ENCODE measurements at places on chromosomes 1 and 21.

- DNase-seq, result peak; percentile 39
These were observed 202.9 kb downstream of the TBX15 start for GRCh38 chr1:118785246-118785645.

DNA sequence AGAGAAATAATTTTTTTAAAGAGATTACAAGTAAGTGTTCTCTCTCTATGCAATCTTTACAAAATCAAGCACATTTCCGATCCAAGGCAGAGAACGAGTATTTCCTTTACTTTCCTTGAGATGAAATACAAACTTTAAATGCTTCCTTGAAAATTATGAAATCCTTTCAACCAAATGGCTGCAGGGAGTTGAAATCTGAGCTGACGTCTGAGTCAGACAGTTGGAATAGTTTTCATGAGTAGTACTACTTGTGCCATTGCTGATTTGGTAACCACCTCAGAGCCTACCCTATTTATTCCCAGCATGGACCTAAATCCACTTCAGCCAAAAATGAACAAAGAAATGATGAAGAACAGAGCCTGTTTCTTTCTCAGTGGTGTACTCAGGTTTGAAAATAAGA lies 183.6 kb downstream of the GIPC2 start:
- DNase-seq, result no peak

GRCh38 chr1:42385283-42385682 lies 4.7 kb downstream of the RIMKLA start:
- DNase-seq, result peak; percentile 10

DNA sequence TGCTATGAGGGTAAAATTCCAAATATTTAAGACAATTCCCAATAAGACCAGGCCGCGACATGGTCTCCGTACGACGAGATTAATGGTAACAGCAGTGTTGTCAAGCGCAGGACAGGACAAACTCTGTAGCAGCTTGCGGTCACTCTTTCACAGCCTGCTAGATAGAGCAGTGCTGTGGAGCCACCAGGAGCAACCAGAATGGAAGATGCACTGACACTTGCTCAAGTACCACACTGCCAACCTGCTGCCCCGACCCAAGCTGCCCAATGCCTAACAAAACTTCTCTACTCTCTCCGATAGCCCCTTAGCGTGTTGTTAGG lies 636 bp downstream of the WARS2 start:
- DNase-seq, result no peak

GRCh38 chr1:54803761-54804470 lies 2.8 kb upstream of the TTC22 start:
- DNase-seq, result peak; percentile 27

DNA sequence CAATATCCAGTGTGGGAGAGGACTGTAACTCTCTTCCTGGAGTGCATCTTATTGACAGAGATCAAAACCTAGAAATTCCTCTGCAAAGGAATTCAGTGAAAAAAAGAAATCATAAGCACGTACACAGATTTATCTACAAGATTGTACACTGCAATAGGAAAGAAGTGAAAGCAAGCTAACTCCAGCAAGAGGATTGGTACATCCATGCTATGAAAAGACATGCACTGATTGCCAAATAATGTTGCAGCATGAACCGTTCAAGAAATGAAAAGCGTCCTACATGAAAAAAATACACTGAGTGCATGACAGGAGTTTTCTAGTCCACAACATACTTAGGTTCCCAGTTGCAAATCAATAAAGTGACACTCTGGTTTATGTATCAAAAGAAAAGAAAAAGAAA lies 1.9 kb upstream of the MGST3 start:
- no peak for DNase-seq

DNA sequence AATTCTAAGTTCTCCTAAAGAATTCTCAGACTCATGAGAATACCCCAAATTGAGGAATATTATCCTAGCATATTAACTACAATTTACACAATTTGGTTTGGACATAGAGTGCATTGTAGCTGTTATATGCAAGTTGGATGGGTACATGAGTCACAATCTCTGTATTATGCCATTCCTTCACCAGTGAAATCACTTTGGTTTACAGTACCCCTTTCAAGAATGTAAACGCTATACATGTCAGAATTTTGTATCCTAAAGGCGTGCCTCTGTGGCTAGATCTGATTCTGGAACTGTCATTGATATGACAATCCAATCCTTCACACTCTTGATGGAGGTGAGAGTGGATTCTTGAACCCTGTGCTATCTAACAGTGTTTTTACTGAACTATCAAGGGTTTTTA lies 6.7 kb upstream of the IL10RB start:
- no peak for DNase-seq

GRCh38 chr21:35329940-35330660 lies 281.0 kb upstream of the RUNX1 start:
- DNase-seq, result no peak

DNA sequence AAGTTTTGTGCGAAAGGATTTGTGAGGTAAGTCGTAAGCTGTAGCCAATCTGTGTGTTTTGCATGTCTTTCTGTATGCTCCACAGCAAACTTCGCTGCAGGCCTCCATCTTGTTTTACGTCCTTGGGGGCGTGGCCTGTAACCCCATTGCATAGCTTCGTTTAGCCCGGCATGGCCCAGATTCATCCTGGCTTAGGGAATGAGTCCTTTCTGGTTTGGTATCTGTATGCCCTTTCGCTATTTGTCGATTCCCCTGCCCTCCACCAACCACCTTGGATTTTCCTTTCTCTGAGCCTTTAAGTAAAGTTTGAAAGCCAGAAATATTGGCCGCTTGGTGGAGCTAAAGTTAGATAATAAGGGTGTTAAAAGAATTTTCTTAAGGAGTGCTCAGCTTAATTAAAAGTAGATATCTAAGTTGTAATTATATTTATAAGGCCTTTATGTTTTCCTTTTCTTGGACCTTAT lies 1.1 kb downstream of the THEM4 start:
- DNase-seq, result no peak

GRCh38 chr1:7550261-7550865 lies 220.7 kb upstream of the VAMP3 start:
- no peak for DNase-seq

- DNase-seq, result no peak
These were observed 21.1 kb upstream of the SH2D5 start for GRCh38 chr1:20753589-20753988.

DNA sequence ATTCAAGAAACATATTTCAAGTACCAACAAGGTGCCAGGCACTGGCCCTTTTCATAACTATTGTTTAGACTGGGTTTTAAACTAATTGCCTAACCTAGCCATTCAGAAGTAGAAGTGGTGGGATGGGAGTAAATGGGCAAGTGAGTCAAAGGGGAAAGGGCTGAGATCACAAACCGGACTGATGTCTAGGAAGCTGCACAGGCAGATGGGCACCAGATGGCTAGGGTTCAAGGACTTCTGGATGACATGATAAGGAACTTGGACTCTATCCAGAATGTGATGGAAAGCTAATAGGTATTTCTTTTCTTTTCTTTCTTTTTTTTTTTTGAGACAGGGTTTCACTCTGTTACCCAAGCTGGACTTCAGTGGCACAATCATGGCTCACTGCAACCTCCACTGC lies 46.6 kb downstream of the LYST start:
- no peak for DNase-seq

DNA sequence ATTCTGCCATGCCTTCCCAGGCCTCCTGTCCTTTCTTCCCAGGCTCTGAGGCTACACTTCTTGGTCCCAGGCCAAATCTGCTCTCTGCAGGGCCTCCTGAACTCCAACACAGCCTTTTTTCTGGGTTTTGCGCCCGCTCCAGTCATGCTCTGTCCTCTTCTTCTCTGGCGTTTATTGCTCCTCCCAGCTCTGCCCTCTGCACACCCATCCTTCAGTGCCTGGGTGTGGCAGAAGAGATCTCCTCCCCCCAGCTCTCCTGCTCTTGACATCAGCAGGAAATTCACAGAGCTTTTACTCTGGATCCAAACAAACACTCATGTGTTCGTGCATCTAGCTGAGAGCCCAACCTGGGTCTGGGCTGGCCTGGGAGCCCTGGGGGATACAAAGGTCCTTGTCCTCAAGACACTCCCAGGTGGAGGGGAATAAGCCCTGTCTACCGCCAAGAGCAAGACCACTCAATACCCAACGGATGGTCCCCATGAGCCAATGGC lies 22.9 kb upstream of the EPS8L3 start:
- peak; percentile 71 for DNase-seq

DNA sequence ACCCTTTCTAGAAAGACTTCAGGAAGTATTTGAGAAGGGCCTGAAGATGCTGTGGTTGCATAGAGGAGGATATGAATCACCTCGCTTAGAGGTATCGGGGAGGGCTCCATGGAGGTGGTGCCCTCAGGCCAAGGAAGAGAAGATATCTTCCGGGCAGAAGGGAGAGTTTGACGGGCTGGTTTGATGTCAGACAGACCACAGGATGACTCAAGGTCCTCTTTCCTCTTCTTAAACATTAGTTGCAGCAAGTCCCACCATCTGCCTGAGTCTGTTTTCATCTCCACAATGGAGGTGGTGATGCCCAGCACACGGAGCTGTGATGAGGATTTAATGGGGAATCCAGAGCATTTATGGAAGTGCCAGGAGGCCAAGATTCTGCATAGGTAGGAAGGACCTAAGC lies 25.1 kb upstream of the RUNX3 start:
- DNase-seq, result peak; percentile 79

GRCh38 chr1:91165033-91165654 lies 143.3 kb upstream of the ZNF644 start:
- DNase-seq, result peak; percentile 33

DNA sequence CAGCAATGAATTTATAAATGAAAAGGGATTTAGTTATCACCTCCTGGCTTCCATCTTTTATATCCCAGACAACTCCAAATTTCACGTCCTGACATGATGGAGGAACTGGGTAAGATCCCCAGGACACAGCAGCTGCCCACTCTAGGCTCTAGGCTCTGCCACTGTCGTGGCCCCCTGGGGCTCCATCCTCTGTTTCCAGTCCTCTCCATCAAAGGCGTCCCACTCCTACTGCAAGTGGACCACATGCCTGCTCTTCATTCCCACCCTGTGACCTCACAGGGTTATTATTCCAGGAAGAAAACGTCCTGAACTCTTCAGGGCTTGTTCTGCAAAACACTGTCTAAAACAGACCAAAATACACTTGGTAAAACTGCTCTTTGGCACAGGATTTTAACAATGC lies 11.9 kb downstream of the URB1 start:
- DNase-seq, result no peak

DNA sequence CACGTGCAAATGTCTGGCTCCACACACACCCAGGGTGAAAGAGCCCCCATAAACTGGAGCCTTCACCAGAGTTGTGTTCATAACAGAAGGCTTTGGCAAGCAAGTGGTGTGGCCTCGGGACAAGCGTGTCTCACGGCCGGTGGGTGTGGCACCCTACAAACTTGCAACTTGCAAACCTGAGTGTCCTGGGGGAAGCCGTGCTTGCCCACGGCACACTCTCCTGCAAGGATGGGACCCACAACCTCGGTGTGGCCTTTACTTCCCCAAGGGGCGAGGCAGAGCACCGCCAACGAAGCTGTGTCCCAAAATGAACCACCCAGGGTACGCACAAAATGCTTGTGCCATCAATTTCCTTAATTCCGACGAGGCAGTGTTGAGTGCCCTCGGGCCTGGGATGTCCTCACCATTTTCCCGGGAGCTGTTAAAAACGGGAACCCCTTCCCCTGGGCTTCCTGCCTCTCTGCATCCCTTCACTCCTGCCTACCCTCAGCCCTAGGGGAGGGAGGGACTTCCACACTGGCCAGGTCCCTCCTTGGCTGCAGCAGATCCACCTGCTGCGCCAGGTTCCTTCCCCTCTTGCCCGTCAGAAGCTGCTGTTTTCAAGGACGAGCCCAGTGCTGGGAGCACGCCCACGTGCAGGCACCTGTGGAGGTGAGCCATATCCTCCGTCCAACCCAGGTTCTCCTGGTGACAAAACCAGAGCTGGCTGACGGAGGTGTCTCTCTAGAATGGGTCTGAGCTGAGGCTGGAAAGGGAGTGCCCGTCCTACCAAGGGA lies 111.4 kb downstream of the NPHP4 start:
- no peak for DNase-seq

- no peak for DNase-seq
These were observed 57.6 kb downstream of the FAF1 start for GRCh38 chr1:50902419-50902818.

DNA sequence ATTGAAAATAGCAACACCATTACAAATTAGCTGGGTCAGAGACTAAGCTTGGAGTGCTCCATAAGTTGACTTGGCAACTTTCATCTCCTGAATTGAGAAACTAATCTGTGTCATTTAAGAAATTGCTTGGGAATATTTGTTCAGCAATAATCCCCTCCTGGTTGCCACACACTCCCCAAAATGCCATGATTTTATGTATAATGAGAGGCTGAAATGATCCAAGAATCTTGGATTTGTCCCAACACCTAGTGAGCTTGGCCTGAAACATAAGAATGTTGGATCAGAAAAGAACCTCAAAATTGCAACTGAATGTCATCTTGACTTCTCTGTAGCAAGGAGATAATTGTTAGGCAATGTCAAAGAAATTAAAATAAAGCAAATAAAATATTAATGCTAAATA lies 805.9 kb upstream of the ADAMTS5 start:
- DNase-seq, result no peak

DNA sequence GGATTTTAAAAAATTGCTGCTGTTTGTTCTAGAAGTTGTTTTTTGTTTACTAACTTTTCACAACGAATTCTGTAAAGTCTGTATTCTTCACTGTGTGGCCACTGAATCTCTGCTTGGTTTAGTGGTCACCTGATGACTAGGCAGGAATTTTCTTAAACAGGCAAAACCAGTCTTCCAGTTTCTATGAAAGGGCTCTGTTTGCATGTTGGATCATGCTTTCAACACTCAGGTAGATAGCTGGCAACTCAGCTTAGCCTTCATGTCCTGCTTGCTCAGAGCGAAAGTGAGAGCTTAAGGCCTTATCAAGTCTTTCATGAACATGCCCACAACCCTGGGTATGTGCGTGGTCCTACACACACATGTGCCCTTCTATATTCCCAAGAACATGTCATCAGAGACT lies 52.4 kb upstream of the CCDC190 start:
- no peak for DNase-seq

- no peak for DNase-seq
These were observed 143.0 kb downstream of the MRPL39 start for GRCh38 chr21:25464275-25464674.

- DNase-seq, result no peak
These were observed 18.4 kb downstream of the PIGK start for GRCh38 chr1:77200806-77201205.

GRCh38 chr1:219555806-219556205 lies 57.1 kb downstream of the ZC3H11B start:
- no peak for DNase-seq

GRCh38 chr1:19654386-19654785 lies 10.3 kb downstream of the NBL1 start:
- peak; percentile 19 for DNase-seq

- no peak for DNase-seq
These were observed 135.7 kb upstream of the RUNX3 start for GRCh38 chr1:25065795-25066238.

- no peak for DNase-seq
These were observed 55.7 kb upstream of the EFHD2 start for GRCh38 chr1:15353839-15354579.

DNA sequence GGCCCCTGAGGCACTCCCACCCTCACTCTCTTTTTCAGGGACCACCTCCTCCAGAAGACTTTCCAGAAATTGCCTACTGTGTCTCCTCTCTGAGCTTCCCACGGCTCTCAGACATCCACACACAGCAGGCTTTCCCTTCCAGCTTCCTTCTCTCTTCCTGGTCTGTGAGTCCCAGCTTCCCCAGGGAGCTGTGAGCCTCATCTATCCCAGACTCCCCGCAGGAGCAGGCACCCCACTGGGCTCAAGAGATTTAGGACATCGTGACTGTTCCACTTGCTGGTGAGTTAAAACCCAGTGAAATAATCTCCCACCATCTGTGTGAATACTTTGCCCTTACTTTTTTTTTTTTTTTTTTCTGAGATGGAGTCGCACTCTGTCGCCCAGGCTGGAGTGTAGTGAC lies 22.0 kb upstream of the PRELP start:
- DNase-seq, result no peak
